ENCODE measurements at places on chromosomes 7 and 10. TPM values are rescaled to one million over a fixed set of nuclear protein-coding genes. Genes with fewer than 3 reads are reported as not detected.

DNA sequence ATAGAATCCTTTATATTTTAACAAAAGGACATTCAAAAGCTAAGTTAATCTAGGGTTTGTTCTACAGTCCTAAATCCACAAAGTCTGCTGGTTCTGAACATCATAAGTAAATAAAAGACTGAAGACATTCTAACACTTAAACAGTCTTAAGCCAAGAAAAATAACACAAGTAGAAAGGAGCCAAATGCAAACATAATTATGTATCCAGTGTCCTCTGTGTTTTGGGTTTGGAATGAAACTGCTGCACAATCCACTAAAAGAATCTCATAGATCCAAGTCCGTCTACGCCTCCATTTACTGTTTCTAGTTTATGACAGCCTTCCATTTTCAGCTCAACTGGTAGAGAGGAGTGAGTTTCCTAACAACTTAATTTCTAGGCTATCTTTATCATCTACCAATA, 623.6 kb upstream of the FZD8 start:
- no peak overlapping the region for H3K4me3 ChIP-seq
- DNase-seq: no peak
- H3K27me3 ChIP-seq: no peaks in the 10 kb centered on the region
- no peak overlapping the region for H3K27ac ChIP-seq
- H3K36me3 ChIP-seq: no peaks in the 10 kb centered on the region

DNA sequence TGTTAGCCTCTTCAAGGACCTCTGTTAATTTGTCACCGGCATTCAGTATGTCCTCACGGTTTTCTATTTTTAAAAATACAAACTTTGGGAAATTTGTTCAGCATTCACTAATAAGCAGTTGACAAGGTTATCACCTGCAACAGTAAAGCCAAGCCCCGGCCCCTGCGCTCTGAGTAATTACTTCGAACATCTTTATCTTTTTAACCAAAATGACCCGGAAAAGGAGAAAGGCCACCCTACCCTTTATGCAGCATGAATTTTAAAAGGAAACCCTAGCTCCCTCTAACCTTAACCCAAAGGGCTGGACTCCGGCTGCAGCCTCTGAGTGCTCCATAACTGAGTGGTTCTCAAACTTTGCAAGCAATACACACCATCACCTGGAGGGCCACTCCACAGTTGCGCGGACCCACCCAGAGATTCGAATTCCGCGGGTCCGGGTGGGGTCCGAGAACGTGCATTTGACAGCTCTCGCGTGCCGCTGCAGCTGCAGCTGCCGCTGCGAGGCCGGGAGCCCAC, 940 bp downstream of the NSMCE4A start:
- H3K27me3 ChIP-seq: no peaks in the 10 kb centered on the region
- peak overlapping the region; percentile 74 for H3K4me3 ChIP-seq
- H3K36me3 ChIP-seq: peaks cover 21% of the 10 kb centered on the region

- no peak overlapping the region for H3K4me3 ChIP-seq
- H3K36me3 ChIP-seq: no peaks in the 10 kb centered on the region
- H3K27me3 ChIP-seq: peaks cover 5% of the 10 kb centered on the region
- DNase-seq: no peak
- H3K4me1 ChIP-seq: peaks cover 4% of the 10 kb centered on the region
These were observed 24.3 kb upstream of the CALU start for GRCh38 chr7:128714701-128715495.

ARHGAP22 gene
- 2.9 TPM for total RNA-seq

NUTM2D gene
- total RNA-seq: 10.1 TPM

SLIT1 gene
- total RNA-seq: 0.40 TPM

RSPH10B gene
- 0.54 TPM for total RNA-seq
